ENCODE measurements at places on chromosomes 11 and 22.

DNA sequence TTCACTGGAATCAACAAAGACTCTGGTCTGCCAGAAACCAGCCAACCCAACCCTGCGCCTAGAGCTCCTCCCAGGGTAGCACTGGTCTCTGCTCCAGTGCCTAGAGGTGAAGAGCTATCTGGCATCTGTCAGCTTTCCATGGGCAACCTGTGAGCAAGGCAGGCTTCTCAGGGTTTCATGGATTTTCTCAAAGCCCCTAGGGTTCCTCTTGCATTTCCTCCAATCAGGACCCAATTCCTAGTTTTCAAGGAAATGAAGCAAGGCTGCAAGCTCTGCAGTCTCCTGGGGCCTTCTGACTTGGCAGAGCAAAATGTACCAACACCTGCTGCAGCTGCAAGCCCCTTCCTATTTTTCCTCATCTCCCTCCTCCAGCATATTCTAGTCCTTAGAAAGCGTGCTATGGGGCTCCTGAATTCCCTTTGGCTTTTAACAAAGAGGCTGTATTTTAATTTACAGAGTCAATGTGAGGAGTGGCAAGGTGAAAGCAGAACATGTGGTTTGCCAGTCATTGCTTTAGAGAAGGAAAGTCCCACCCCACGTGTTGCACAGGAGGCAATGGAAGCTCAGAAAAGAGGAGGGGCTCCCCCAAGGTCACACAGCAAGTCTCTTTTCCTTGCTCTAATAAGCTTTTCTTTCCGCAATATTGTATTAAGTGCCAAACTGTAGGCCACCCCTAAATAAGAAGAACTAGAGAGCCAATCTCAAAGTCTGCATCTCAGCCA, 33.0 kb upstream of the RIC3 start:
- DNase-seq = no peak

DNA sequence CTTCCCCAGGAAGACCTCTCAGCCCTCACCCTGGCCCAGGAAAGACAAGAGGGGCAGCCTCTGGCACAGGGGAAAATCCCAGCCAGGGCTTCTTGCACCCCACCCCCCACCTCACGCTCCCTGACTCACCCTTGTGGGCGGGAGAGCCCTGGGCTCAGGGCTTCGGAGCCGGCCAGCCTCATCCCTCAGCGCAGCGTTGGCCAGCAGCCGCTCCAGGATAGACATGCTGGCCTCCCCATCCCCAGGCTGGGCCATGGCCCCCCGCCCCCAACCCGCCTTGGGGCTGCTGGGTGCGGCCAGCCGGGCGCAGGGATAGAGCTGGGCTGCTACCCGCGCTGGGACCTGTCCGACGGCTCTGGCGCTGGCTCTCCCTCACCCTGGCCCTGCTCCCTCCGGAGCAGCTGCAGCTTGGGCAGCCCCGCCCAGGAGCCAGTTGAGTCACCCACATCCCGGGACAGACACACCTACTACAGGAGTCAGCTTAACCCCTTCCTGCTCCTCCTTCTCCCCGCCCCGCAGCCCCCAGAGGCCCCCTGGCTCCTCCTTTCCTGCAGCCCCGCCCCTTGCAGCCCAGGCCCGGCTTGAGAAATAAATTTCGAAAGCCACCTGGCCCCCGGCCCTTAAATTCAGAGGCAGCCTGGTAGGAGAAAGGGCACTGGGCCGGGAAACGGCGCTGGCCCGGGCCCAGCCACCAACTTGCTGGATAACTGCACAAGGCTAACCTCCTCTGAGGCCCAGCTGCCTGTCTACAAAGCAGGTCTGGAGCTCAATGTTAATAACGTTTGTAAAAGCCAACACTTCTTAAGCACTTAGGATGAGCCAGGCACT, 13.4 kb downstream of the TNKS1BP1 start:
- peak; percentile 29 for DNase-seq

DNA sequence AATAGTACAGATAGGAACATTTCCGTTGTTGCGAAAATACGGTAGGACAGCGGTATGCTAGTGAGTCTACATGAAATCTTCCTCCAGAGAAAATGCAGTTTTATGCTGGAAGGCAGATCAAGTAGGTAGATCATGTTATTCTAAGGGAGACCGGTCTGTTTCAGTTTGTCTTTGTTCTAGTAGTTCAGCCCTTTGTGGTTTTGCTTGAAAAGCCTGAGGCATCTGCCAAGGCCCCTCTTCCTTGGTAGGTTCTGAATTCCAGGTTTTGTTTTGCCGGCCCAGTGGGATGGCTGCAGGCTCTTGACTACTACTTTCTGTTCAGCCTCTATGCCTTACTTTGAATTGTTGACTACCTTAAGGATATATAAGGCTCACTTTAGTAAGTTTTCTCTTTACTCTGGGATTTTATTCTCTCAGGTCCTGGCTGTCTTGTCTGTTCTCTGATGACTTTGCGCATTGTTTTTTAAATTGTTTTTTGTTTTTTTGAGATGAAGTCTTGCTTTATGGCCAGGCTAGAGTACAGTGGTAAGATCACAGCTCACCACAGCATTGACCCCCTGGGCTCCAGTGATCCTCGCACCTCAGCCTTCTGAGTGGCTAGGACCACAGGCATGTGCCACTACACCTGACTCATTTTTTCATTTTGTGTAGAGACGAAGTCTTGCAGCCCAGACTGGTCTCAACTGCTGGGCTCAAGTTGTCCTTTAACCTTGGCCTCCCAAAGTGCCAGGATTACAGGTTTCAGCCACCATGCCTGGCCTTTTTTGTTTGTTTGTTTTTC, 53.7 kb downstream of the HIPK3 start:
- no peak for DNase-seq

- DNase-seq = no peak
Measured at GRCh38 chr22:45201678-45202332, 38.1 kb downstream of the NUP50 start.

- DNase-seq = no peak
Measured at GRCh38 chr11:67463680-67464410, 5.2 kb downstream of the TMEM134 start.

DNA sequence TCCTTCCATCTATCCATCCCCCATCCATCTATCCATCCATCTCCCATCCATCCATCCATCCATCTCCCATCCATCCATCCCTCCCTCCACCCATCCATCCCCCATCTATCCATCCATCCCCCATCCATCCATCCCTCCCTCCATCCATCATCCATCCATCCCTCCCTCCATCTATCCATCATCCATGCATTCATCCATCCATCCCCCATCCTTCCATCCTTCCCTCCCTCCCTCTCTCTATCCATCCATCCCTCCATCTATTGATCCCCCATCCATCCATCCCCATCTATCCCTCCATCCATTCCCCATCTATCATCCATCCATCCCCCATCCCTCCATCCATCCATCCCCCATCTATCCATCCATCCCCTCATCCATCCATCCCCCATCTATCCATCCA, 96.7 kb downstream of the MPPED1 start:
- no peak for DNase-seq

GRCh38 chr11:118200901-118201680, 23.7 kb downstream of the JAML start:
- peak; percentile 41 for DNase-seq

DNA sequence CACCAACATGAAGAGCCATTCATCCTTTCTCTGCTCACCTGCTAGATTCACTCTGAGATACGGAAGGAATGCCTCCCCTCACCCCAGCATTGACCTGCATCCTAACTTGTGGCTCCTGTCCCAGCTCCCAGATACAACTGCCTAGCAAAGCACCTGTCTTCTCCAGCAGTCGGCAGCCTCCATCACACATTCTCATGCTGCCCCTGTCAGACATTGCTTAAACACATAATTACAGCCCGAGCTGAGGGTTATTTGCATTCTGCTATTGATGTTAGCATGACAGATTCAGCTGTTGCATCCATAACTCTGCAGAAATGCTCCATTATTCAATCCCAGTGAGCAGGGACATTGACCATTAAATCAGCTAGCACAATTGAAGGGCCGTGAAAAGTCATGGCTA, 184.4 kb upstream of the NARS2 start:
- no peak for DNase-seq

GRCh38 chr11:35017528-35018342, 101.3 kb downstream of the PDHX start:
- no peak for DNase-seq

DNA sequence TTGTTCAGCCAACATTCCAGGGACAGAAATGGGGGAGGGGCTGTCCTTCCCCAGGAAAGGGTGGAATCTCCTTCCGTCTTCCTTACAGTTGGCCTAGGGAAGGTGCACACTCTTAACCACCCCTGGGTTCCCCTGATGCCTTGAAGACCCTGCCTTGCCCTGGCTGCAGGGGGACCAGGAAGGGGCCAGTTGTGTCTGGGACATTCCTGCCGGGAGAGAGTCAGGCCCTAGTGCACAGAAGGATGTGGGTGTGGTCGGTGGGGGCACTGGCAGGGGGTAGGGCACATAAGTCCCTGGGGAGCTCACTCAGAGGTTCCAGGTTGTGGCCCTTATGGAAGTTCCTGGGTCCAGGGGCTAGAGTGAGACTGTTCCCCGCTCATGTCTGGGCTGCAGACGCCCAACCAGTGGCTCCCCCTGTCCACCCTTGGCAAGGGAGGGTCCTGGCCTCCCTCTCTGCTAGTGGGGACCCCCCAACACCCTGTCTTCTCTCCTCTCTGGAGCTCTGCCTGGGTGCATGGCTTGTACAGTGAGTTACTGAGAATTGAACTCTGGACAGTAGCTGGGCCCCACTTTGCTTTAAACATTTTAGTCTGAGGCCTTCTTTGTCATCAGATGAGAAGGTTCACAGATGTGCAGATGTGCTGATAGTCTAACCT, 2.0 kb upstream of the APOBEC3A start:
- no peak for DNase-seq

- no peak for DNase-seq
Measured at GRCh38 chr11:81772166-81772565, 961.5 kb downstream of the FAM181B start.

- no peak for DNase-seq
Measured at GRCh38 chr11:34988294-34989255, 72.2 kb downstream of the PDHX start.
